ENCODE measurements at places on chromosomes 6 and 20.

GRCh38 chr6:15519681-15520080 lies 143.1 kb downstream of the DTNBP1 start:
- no peaks in the 10 kb centered on the region for H3K27me3 ChIP-seq
- H3K27ac ChIP-seq = peak overlapping the region; percentile 87
- H3K4me3 ChIP-seq = no peak overlapping the region
- peaks cover 14% of the 10 kb centered on the region for H3K4me1 ChIP-seq
- DNase-seq = no peak

DNA sequence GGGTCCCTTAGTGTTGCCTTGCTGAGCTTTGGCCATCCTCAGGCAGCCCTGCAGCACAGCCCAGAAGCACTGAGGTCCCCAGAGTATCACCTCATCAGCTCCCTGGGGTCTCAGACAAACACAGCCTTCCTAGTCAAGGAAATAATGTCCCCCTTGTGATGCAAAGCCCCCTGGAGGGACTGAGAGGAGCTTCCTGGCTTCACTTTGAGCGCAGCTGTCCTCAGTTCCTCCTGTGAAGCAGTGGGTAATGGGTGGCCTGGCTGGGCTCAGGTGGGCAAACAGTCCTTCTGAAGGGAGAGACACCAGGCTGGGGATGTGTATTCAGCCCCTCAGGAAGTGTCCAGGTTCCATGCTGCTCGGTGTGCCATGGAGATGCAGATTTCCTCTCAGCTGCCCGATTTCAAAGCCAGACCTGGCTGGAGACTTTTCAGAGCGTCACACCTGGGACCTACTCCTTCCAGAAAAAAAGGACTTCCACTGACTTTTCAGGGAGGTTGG lies 79.2 kb upstream of the FOXA2 start:
- H3K27me3 ChIP-seq = peaks cover 7% of the 10 kb centered on the region
- DNase-seq = no peak
- H3K4me3 ChIP-seq = no peak overlapping the region
- H3K4me1 ChIP-seq = no peaks in the 10 kb centered on the region
- no peak overlapping the region for H3K27ac ChIP-seq

- H3K27me3 ChIP-seq = no peaks in the 10 kb centered on the region
- H3K4me1 ChIP-seq = peaks cover 12% of the 10 kb centered on the region
- no peak for DNase-seq
- no peak overlapping the region for H3K27ac ChIP-seq
- H3K36me3 ChIP-seq = no peaks in the 10 kb centered on the region
- H3K4me3 ChIP-seq = no peak overlapping the region
These were observed 12.0 kb downstream of the TRAM2 start for GRCh38 chr6:52564856-52565255.

GRCh38 chr6:33445119-33445603 lies 9.2 kb upstream of the ZBTB9 start:
- peaks cover 7% of the 10 kb centered on the region for H3K4me1 ChIP-seq
- peaks cover 5% of the 10 kb centered on the region for H3K36me3 ChIP-seq
- no peak overlapping the region for H3K4me3 ChIP-seq

DNA sequence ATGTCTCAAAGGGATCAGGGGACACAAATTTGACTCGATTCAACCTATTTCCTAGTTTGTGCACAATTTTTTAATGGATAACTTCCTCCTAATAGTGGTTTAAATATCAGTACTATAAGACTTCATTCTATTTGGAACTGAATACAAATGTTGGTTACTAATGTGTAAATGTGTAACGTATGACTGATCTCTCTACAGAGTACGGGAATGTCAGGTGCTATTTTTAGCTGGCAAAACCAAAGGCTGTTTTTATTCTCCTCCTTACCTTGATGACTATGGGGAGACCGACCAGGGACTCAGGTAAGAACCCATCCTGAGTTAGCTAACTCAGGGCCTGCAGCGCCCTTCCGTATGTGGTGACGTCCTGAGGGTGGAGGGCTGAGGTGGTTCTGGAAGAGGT lies 33.0 kb downstream of the PRPH2 start:
- H3K4me1 ChIP-seq = peaks cover 36% of the 10 kb centered on the region
- H3K27ac ChIP-seq = no peak overlapping the region
- no peaks in the 10 kb centered on the region for H3K27me3 ChIP-seq
- H3K4me3 ChIP-seq = no peak overlapping the region
- no peak for DNase-seq

DNA sequence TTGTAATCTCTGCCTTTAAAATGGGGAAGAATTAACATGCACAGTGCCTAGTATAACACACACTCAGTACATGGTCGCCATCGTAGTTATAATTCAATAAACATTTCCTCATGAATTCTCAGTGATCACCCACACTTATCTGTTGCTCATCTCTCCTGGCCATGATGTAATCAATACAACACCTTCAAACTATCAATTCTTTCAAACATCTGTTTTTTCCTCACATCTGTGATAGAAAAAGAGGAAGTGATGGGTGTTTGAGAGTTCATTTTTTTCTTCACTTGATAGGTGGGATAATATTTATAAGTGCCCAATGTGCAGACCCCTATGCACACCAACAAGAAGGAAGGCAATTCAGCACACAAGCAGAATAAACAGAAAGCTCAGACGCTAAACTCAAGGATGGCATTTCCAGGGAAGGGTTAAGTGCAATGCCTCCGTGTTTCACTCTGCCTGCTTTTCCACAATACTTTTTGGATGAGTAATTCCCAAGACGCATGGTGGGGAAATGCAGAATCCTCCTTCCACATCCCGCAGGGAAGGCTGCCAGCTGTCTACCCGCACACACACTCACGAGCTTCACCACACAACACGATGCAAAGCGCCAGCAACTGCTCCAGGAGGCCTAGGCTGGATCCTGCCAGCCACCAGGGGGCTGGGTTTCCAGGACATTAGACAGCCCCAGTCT lies 100.3 kb downstream of the GMPR start:
- no peak for DNase-seq
- no peak overlapping the region for H3K27ac ChIP-seq
- no peaks in the 10 kb centered on the region for H3K36me3 ChIP-seq
- H3K27me3 ChIP-seq = no peaks in the 10 kb centered on the region
- H3K4me1 ChIP-seq = peaks cover 10% of the 10 kb centered on the region

GRCh38 chr6:149755300-149756260 lies 6.0 kb downstream of the PCMT1 start:
- H3K36me3 ChIP-seq = peaks cover 5% of the 10 kb centered on the region
- no peak for DNase-seq
- no peak overlapping the region for H3K4me3 ChIP-seq
- H3K27me3 ChIP-seq = no peaks in the 10 kb centered on the region

DNA sequence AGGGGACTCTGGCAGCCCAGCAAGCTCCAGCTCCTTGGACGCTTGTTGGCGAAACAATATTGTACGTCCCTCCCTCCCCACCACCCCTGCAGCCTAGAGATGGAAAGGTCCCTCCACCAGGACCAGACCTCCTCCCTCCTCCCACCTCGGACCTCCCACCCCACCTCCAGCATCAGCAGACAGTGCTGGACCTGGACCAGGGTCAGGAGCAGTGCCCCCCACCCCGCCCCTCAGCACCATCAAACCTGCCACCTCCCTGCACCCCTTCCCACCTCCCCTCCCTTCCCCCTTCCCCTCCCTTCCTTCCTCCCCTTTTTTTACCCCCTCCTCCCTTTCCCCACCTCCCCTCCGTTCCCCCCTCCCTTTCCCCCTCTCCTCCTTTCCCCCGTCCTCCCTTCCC lies 98.4 kb downstream of the TAF4 start:
- DNase-seq = no peak
- H3K4me1 ChIP-seq = no peaks in the 10 kb centered on the region
- H3K27me3 ChIP-seq = peaks cover 18% of the 10 kb centered on the region
- no peak overlapping the region for H3K27ac ChIP-seq
- no peak overlapping the region for H3K4me3 ChIP-seq

DNA sequence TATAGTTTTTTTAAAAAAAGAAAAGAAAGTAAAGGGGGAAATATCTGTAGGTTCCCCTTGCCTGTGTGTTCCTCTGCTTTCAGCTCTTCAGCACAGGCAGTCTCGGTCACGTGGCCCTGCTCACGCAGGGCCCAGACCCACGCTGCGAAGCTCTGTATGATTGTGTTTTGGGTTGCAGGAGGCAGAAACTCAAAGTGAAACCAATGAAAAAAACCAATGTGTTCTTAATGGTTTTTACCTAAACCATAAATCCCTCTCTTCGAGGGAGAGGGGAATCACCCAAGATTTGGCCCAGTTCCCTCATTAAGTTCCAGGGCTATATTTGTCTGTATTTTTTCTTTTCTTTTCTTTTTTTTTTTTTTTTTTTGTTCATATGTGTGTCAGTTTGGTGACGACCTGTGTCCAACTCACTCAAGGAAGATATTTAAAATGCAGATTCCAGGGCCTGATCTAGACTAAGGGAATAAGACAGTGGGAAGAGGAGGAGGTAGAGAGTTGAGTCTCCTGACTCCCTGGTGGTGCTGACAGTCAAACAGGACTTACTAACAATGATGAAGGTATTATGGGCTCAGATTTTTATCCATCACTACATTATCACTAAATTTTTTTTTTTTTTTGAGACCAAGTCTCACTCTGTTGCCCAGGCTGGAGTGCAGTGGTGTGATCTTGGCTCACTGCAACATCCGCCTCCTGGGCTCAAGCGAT lies 33.8 kb upstream of the RREB1 start:
- no peaks in the 10 kb centered on the region for H3K36me3 ChIP-seq
- peaks cover 55% of the 10 kb centered on the region for H3K27me3 ChIP-seq

- no peak for DNase-seq
- H3K4me3 ChIP-seq = no peak overlapping the region
- no peaks in the 10 kb centered on the region for H3K27me3 ChIP-seq
- peak overlapping the region; percentile 12 for H3K27ac ChIP-seq
- no peaks in the 10 kb centered on the region for H3K36me3 ChIP-seq
- H3K4me1 ChIP-seq = peaks cover 19% of the 10 kb centered on the region
These were observed 140.8 kb downstream of the FARS2 start for GRCh38 chr6:5401845-5402738.

- H3K4me1 ChIP-seq = no peaks in the 10 kb centered on the region
- H3K36me3 ChIP-seq = peaks cover 41% of the 10 kb centered on the region
- H3K27me3 ChIP-seq = no peaks in the 10 kb centered on the region
- DNase-seq = no peak
- no peak overlapping the region for H3K27ac ChIP-seq
These were observed 15.6 kb downstream of the TMEM74B start for GRCh38 chr20:1169224-1169623.

DNA sequence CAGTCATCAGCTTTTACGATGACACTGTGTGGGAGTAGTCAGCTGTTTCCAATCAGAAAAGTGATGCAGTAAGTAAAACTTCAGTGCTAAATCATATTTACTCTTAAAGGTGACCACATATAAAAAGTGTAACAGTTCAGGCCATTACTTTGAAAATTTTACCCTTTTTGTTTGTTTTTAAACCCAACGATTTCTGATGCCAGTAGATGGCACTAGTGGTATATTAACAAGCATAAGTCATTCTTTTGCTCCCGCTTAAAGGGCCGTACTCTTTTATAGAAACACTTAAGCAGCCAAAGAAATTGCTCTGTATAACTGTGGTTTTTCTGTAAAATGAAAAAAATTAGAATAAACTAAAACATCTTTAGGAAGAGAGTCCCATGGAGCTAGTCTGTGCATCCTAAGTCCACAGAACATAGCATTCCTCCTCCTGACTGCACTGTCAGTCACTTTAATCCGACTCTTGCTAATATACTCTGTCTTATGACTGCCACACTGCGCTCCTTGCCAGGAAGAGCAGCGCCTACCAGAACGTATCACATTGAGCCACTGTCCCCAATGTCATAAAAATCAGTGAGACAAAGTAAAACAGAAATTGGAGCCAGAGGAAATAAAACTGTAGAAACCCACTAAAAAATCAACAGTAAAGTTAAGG lies 25.0 kb downstream of the HEBP2 start:
- no peak for DNase-seq
- no peaks in the 10 kb centered on the region for H3K4me1 ChIP-seq
- H3K4me3 ChIP-seq = no peak overlapping the region
- H3K27me3 ChIP-seq = no peaks in the 10 kb centered on the region
- H3K27ac ChIP-seq = no peak overlapping the region
- H3K36me3 ChIP-seq = no peaks in the 10 kb centered on the region

- no peak for DNase-seq
- no peaks in the 10 kb centered on the region for H3K36me3 ChIP-seq
- H3K4me1 ChIP-seq = peaks cover 6% of the 10 kb centered on the region
These were observed 109.2 kb upstream of the SIRPG start for GRCh38 chr20:1766731-1767130.

- no peaks in the 10 kb centered on the region for H3K36me3 ChIP-seq
- H3K4me1 ChIP-seq = peaks cover 9% of the 10 kb centered on the region
- no peaks in the 10 kb centered on the region for H3K27me3 ChIP-seq
- H3K4me3 ChIP-seq = no peak overlapping the region
- H3K27ac ChIP-seq = no peak overlapping the region
These were observed 93.8 kb downstream of the GMPR start for GRCh38 chr6:16332175-16332542.

- peak overlapping the region; percentile 68 for H3K27ac ChIP-seq
- H3K4me1 ChIP-seq = peaks cover 21% of the 10 kb centered on the region
These were observed 529 bp upstream of the ENPP4 start for GRCh38 chr6:46129291-46129628.

GRCh38 chr6:21587961-21588480 lies 5.5 kb upstream of the SOX4 start:
- no peaks in the 10 kb centered on the region for H3K36me3 ChIP-seq
- peaks cover 45% of the 10 kb centered on the region for H3K27me3 ChIP-seq
- H3K27ac ChIP-seq = no peak overlapping the region
- peak; percentile 39 for DNase-seq
- H3K4me1 ChIP-seq = peaks cover 16% of the 10 kb centered on the region

DNA sequence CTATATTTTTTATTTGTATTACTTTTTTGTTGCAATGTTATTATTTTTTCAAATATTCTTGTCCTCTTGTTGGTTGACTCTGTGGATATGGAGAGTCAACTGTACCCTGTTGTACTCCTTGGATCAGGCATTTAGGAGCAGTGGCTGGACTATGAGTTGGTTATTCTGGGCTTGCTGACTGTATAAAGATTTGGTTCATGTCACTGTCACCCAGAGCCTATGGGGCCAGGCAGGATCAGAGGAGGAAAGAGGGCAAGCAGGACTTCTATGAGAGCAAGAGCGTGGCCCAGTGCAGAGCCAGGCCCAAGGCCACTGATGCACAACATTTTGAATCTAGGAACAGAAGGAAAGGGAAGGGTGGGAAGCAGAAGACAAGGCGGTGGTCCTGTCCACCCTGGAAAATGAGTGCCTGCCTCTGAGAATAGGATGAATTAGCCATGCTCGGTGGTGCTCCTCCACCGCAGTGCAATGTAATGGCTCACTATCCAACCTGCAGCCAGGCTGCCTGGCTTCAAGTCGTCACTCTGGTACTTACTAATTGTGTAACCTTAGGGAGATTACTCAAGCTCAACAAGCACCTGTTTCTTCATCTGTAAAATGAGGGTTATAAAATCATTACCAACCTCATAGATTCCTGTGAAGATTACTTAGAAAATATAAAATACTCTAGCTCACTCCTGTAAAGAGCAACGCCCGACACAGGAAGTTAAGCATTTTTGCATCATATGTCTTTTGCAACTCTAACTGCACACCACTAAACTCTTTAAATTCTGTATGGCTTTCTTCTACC lies 192.1 kb downstream of the KCNQ5 start:
- no peaks in the 10 kb centered on the region for H3K27me3 ChIP-seq
- H3K36me3 ChIP-seq = no peaks in the 10 kb centered on the region
- no peak overlapping the region for H3K27ac ChIP-seq
- peaks cover 6% of the 10 kb centered on the region for H3K4me1 ChIP-seq
- DNase-seq = no peak

Data from activated T-cell treated with anti-CD3 and anti-CD28 coated beads, Interleukin-2, amount 50 U/mL, for 72 hours (primary cell).